ENCODE measurements at places on chromosomes 13 and 19.

DNA sequence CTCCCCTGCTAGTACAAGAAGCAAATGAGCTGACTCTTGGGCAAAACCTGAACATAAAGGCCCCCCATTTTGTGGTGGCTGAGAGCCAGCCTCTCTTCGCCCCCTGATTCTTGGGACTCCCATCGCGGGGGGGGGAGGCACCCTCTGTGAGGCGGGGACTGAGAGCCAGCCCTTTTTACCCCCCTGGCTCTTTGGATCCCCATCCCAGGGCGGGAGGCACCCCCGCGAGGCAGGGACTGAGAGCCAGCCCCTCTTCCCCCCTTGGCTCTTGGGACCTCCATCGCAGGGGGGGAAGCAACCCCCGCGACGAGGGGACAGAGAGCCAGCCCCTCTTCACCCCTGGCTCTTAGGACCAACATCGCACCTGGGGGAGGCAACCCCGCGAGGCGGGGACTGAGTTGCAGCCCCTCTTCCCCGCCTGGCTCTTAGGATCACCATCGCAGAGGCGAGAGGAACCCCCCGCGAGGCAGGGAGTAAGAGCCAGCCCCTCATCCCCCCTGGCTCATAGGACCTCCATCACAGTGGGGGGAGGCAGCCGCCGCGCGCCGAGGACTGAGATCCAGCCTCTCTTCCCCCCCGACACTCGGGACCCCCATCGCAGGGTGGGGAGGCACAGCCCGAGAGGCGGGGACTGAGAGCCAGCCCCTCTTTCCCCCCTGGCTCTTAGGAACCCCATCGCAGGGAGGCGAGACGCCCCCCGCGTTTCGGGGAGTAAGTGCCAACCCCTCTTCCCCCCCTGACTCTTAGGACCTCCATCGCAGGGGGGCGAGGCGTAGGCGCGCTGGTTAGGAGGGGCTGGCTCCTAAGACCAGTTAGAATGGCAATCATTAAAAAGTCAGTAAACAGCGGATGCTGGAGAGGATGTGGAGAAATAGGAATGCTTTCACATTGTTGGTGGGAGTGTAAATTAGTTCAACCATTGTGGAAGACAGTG, 2428.4 kb upstream of the PCDH20 start:
- no peak for DNase-seq

DNA sequence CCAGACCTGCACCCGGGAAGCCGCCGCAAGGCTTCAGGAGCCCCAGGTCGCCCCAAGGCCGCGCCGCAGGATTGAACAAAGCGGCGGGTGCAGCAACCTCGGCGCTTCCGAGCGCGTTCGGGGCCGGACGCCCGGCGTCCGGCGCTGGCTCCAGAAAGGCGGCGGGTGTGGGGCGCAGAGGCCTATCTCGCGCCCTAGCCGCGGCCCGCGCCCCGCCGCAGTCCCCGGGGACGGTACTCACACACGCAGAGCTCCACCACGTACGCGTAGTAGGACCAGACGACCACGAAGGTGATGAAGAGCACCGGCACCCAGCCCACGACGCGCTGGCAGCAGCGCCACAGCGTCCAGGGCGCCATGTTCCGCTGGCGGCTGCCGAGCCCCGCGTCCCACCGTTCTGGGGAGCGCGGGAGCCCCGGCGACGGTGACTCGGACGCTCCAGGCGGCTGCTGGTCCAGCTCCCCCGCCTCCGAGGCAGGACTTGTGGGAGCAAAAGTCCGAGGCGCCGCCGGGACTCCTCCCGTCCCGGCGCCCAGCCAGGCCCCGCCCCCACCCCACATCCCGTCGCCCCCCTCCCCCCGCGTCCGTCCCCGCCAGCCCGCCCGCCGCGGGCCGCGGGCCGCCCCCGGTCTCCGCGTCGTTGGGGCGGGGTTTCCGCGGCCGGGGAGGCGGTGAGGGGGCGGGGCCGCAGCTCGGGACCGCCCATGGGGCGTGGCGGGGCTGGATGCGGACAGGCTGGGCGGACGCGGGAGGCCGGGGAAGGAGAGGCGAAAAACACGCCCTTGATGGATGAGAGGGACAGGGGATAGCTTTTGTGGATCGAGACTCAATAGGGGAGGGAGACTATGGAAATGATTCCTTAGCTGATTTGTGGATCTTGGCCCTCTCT, at the start of gene ZDHHC20:
Gene ZDHHC20 (minus strand): TSS at position 491 of the 889 bp plus-strand sequence. CDS start 132 bp downstream, at position 359.
- DNase-seq: peak; percentile 96

GRCh38 chr13:73819711-73820110, 314.5 kb downstream of the KLF12 start:
- DNase-seq: peak; percentile 69

GRCh38 chr19:11089254-11090013, at the start of gene LDLR:
Gene LDLR (plus strand): TSS chr19:11089463. CDS start chr19:11089549, 86 bp downstream.
- peak; percentile 95 for DNase-seq

DNA sequence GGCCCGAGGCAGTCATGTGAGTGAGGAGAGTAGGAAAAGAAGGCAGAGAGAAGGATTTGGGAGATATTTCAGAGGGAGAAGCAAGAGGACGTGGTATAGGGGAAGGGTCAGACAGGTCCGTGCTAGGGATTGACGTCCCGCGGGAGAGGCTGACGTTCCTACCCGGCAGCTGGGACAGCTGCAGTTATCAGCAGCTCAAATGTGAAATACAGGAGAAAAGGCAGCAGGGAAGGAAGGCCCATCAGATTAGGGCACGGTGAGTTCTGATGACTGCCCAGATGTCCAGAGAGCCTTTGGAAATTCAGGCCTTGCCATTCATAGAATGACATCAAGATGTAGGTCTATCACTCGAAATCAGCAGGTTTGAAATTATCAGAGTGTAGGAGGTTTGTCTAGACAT, 88.4 kb downstream of the IRS2 start:
- no peak for DNase-seq

- DNase-seq: no peak
Observed at GRCh38 chr13:31444266-31444856, 244.6 kb downstream of the B3GLCT start.

DNA sequence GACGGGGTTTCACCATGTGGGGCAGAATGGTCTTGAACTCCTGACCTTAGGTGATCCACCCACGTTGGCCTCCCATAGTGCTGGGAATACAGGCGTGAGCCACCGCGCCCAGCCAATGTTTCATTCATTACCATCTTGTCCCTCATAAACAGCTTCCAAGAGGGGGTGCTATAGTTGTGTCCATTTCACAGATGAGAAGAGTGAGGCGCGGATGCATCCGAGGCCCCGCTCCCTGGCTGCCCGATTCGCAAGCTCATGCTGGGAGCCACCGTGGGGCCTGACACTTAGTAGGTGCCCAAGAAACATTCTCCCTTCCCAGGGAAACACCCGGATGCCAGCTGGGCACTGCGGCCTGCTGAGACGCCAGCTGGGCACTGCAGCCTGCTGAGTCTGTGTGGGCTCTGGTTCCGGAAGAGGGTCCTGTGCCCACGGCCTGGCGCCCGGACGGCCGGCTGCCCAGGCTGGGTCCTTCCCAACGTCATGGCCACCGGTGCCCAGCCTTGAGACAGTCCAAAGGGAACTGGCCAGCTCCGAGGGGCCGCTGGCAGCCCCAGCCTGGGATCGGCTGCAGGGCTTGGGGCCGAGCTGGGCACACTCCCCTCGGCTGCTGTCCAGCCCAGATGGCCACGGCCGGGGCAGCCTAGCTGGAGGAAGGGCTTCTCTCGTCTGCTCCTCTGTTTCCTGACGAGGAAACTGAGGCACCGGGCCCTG, 54.7 kb downstream of the NFIC start:
- DNase-seq: no peak

- no peak for DNase-seq
Observed at GRCh38 chr19:29702161-29702962, 12.7 kb downstream of the C19orf12 start.

DNA sequence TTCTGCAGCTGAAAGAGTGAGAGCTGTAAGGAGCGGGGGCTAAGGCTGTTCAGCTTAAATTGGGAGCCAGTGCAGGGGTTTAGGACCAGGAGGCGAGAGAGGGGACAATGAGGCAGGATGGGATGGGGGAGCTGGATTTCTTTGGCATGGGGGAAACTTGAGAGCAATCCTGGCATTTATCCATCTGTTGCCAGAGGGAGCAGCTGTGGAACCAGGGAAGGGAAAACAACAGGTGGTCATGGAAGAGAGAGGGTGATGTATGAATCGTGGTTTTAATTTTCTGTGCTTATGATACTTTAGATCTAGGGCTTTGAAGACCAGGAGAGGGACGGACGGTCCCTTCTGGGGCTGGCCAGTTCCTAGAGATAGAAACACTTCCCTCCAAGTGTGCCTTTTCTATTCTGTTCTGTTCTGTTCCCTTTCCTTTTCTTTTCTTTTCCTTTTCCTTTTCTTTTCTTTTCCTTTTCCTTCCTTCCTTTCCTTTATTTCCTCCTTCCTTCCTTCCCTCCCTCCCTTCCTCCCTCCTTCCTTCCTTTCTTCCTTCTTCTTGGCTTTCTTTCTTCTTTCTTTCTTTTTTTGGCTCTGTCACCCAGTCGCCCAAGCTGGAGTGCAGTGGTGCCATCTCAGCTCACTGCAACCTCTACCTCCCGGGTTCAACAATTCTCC, 16.0 kb upstream of the CCL25 start:
- no peak for DNase-seq

- no peak for DNase-seq
Observed at GRCh38 chr19:18846862-18847548, 15.2 kb downstream of the UPF1 start.

GRCh38 chr13:60114499-60115028, 49.2 kb downstream of the DIAPH3 start:
- DNase-seq: no peak

DNA sequence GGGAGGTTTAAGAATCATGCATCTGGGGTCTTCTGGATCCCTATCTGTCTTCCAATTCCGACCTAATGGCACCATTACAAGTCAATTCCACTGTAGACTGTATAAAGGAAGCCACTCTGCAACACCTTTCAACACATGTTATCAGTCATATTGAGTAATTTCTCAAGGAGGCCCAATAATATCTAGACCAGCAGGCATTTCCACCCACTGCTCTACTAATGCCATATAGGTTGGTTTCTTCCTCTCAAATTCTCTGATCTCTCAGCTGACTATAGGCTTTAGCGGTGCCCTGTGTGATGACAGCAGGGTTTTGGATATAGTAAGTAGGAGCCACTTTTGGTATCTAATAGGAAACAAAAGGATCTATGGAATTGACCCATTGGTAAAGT, 12.4 kb upstream of the ITM2B start:
- no peak for DNase-seq

GRCh38 chr19:46345157-46345556, 1.7 kb upstream of the PPP5C start:
- DNase-seq: no peak

DNA sequence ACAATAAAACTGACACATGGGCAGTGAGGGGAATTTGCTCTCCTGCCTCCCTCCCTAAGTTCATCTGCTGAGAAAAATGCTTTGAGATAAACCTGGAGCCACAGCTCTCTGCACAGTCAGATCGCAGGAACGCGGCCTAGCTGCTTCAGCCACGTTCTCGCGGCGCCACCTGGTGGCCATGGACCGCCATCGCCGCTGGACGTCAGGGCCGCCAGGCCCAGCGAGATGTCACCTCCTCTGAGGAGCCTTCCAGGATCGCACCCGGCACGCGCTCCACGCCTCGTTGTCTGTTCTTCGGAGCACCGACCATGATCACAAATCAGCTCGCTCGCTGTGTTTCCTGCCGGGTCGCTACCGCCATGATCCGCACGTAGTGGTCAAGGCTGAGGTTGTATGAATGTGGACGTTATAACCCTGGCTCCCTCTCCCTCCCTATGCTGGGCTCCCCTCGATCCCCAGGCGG, 20.6 kb upstream of the USP29 start:
- no peak for DNase-seq

GRCh38 chr13:90205081-90205480, 1142.4 kb upstream of the MIR17HG start:
- DNase-seq: no peak

DNA sequence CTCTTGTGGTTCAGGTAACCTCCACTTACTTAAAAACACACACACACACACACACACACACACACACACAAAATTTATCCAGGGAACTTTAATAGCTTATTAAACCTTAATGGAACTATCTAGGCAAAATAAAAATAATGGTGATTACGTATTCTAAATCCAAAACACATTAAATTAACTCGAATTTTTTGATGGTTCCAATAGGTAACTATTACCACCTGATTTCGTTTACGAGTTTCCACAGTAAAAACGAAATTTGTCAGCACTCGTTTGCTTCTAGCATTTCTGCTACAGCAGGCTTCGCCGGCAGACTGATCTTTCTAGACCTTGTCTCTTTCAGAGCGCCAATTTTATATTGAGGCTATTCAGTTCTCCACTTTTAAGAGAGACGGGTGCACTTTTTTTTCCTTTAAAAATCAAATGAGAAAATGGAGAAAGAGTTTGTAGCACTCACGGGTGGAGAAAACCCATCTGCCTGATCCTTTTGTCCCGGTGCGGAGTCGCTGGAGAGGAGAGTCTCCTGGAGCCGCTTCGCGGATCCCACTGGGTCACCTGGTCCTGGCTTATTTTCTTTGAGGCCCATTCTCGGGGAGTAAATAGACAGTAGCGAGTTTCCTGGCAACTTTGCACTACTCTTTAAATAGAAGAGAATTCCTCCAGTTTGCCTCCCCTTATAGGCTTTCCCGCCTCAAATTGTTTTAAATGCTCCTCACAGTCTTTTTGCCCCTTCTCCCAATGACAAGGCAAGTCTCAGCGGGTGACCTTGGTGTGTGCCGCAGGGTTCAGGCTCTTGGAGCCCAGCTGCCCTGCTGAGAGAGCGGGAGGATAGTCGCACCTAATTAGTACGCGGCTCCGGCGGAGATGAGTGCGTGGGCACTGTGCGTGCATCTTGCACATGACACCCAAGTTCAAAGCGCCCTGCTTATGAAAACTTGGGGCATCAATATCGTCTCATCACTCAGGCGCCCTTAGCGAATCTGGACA, 117.0 kb downstream of the KCNRG start:
- DNase-seq: no peak
